ENCODE measurements at places on chromosomes 2 and 18. TPM values are rescaled to one million over a fixed set of nuclear protein-coding genes. Genes with fewer than 3 reads are reported as not detected.

The KCNJ13 gene
- not detected for polyA plus RNA-seq

- DNase-seq, result no peak
Measured at GRCh38 chr2:48339451-48339850, 190.5 kb upstream of the STON1 start.

- DNase-seq, result no peak
Measured at GRCh38 chr18:42706618-42707017, 408.9 kb downstream of the RIT2 start.

GRCh38 chr2:120522151-120522751, 176.3 kb downstream of the INHBB start:
- DNase-seq, result no peak

GRCh38 chr2:70161069-70161534, 29.7 kb downstream of the C2orf42 start:
- no peak for DNase-seq

DNA sequence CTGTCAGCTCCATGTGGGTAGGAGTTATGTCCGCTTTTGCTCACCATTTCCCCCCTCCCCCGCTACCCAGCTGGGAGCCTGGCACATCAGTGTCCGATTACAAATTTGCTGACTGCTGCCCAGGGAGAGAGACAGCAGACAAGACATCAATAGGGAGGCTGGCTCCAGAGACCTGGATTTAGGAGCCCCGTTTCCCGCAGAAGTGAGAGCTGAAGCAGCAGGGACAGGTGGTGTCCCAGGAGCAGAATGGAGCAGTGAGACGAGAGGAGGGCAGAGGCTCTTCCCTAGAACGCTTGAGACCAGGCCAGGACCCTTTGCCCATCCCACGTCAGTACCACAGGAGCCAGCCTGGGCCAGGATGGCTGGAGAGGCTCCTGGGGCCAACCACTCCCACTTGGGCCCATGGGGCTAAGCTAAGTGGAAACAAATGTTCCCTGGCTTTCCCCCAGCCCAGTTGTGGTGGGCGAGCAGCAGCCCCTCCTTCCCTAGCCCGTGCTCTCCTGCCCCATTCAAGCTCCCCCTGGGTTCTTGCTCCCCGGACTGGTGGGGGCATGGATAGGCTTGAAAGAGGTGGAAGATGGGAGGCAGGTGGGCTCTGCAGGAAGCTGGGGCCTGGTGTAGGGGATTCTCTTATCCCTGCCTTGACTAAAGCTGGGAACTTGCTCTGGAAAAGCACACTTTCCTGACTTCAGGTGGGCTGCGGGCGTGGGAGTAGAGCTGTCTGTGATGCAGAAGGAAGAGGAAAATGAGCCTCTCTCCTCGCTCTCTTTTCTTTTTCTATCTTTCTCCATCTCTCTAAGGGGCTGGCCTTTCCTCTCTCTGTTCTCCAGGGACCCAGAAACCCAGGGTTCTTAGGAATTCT, 4.1 kb upstream of the WNT6 start:
- DNase-seq, result no peak

The FASTKD1 gene
- polyA plus RNA-seq, result 117 TPM

GRCh38 chr18:74623047-74623816, 25.6 kb downstream of the ZNF407 start:
- DNase-seq, result no peak

DNA sequence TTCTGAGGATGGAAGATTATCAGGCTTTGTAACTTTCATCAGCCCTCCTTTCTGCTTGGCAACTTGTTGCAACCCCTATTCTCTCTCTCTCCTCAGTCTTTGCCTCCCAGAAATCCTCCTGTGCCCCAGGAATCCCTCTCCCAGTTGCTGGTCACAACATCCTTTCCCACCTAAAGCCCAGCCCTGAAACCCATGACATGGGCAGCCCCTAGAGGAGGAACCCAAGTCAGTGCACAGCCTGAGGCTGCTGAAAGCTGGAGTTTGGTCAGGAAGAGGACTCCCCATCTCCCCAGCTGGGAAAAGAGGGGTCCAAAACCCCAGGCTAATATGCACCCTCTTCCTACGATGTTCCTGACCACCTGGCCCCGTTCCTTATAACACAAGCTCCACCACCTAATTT, 29.5 kb downstream of the PKDCC start:
- no peak for DNase-seq

DNA sequence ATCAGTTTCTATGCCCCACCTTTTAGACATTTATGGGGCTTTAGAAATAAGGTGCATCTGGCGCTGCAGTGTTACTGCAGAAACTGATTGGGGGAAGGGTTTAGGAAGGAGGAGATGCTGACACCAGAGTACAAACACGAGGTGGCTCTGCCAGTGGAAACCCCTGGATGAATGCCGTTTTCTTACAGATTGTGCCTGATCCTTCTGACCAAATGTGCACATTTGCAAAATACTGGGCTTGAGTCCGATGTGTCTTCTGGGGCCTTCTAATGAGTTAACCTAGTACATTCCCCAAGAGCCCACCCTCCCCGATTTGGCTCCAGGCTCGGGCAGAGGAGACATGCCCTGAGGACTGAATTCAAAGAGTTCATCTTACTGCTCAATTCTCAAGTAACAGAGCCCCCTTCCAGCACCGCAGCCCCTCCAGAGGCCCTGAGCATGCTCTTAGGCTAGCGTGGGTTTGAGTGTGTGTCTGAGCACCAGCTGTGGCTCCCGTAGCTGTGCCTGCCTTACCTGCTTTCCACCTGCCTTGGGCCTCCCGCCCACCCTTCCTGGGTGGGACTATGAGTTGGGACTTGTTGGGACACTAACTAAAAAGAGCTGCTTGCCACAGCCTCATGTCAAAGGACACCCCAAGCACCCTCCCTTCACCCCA, 116.7 kb upstream of the COPS8 start:
- no peak for DNase-seq

GRCh38 chr2:190181123-190181669, 118.7 kb upstream of the MSTN start:
- no peak for DNase-seq

DNA sequence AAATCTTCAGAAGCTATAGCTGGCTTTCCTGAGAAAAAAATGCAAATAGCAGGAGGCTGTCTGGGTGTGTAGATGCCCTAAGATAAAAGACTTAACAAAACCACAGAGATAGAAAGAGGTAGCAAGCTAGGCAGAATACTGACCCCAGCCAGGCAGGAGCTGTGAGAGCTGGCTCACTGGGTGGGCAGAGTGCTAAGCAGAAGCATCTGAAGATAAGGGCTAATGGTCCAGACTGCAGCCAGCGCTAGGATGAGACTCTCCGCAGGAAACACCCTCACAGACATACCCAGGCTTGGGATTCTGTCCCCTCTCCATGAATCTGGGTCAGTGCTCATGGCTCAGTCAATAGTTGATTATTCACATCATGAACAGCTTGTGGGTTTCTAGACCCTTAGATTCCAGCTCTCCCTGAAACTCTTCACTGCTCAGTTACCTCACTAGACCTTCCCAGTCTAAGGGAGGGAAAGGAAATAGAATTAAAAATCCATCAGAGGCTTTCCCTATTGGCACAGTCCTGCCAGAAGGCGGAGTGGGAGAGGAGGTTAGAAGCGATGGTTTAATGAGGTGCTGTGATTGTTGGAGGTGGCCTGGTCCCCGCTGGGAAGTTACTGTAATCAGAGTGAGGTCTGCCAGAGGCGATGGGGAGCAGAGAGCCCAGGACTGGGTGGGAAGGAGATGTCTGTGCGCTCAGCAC, 21.4 kb upstream of the CCBE1 start:
- DNase-seq, result no peak

The CTNNA2 gene
- 0.04 TPM for polyA plus RNA-seq
